ENCODE measurements at places on chromosomes 3 and 15.

GRCh38 chr15:85404176-85404917 is 23.9 kb downstream of the AKAP13 start:
- no peak for DNase-seq

DNA sequence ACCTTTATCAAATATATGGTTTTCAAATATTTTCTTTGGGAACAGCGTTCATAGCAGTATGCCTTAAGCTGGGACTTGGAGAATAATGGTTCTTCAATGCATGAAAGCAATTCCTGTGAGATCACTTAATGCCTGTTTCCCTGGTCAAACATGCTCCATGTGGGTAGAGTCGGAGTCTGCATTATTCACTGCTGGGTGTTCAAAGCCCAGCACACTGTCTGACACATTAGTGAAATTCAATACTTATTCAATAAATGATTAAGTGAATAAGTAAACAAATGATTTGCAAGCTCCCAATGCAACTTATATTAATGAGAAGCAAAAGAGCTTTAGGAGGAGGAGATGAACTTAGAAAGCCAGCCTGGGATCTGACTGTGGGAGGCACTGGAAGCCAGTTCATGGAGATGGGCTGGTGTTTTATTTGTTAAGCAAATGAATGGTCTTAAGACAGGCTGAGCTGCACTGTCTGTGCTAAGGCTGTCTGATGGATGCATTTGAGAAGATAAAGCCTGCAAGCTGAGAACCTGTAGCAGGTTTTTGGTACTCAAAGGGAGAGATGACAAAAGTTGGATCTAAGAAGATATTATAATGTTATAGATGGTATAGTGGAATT is 490.8 kb downstream of the MCTP2 start:
- DNase-seq, result no peak

GRCh38 chr3:132843851-132844553 is 121.8 kb upstream of the NPHP3 start:
- no peak for DNase-seq

- no peak for DNase-seq
Observed at GRCh38 chr15:29736744-29737020, 85.6 kb downstream of the TJP1 start.

DNA sequence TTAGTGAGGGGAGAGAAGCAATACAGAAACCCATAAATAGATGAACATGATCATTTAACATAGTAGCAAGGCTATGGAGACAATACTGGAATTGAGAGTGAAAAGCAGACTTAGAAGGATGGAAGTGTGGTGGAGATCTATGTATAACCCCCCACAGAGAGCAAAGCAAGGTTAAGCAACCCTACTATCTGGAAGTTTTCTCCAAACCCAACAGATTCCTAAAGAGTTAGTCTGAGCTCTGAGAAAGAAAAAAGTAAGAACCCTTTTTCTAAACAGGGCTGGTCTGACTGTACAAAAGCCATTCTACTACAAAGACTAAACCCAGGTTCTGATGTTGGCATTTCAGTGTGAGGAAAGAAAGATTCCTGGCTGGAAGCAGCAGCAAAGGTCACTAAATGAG is 153.2 kb downstream of the WNT5A start:
- DNase-seq, result no peak

- no peak for DNase-seq
Observed at GRCh38 chr3:151864423-151865101, 8.9 kb upstream of the SUCNR1 start.

Data from CD4-positive, alpha-beta T cell treated with Interleukin-6 at 100 ng/mL for 8 hours (primary cell).